ENCODE measurements at places on chromosomes 1 and 21.

DNA sequence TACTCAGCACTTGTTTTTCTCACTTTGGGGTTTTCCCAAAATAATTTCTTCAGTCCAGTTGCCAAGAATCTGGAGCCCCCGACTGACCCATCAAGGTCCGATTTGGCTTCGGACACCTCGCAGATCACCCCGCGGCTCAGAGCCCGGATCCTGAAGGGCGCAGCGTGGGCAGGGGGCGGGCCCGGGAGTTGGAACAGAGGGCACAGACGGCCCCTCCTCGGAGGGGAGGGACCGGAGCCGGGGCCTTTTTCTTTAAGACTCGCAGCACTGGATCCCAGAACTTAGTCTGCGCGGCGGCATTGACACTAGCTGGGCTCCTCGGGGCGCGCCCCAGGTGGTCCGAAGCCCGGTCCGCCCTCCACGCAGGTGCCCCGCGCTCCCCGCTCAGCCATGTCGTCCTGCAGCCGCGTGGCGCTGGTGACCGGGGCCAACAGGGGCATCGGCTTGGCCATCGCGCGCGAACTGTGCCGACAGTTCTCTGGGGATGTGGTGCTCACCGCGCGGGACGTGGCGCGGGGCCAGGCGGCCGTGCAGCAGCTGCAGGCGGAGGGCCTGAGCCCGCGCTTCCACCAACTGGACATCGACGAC lies at the start of gene CBR3:
Gene CBR3, plus strand, starts transcription at position 277 of the 588 bp plus-strand sequence. Its CDS starts 114 bp downstream, at position 391.
- DNase-seq, result peak; percentile 55

GRCh38 chr1:239608469-239608868 lies 222.1 kb downstream of the CHRM3 start:
- DNase-seq, result no peak

DNA sequence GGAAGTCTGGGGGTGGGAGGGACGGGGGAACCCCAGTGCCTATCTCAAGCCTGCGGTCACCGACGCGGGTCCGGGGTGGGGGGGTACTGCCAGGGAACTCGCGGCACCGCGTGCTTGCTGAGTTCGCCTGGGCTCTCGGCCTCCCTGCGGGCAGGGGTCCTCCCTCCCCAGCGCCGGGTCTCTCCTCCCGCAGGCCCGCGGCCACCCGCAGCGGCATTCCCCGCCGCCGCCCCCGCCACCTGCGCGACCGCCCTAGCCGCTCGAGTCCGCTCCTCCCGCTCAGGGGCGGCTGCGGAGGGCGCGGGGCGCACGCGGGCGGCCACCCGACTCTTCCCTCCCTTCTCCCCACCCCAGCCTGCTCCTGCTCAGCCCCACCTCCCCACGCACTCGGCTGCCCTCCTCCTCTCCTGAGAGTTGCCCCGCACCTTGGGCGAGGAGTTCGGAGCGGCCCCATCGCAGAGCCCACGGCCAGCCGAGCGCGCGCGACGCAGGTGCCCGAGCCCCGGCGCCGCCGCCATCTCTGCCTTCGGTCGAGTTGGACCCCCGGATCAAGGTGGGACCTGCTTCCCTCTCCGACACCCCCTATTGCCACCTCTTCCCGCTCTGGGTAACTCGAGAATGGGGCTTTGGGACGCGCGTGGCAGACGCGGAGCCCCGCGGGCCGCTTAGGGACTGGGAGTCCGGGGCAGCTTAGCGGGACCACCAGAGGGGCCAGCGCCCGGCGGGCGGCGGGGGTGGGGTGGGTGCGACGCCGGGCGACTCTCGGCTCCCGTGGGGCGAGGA lies 105.0 kb downstream of the LEPR start:
- no peak for DNase-seq

GRCh38 chr1:205065666-205066065 lies 18.6 kb downstream of the TMEM81 start:
- DNase-seq, result no peak

DNA sequence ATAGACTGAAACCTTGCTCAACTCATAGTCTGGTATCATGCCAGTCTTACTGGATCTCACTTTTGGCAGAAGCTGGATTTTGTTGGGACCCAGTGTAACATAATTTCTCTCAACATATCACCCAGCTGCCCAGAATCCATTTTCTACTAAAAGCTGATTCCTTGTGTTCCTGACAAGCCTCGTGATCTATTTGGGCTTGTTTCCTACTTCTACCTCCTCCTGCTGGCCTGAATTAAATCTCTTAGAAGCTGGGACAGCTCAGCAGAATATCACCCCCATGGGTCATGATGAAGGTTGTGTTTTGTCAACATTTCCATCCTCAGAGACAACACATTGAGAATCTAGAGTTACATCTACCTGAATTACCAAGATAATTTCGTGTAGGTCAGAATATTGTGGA lies 7.7 kb downstream of the GOLT1A start:
- no peak for DNase-seq

DNA sequence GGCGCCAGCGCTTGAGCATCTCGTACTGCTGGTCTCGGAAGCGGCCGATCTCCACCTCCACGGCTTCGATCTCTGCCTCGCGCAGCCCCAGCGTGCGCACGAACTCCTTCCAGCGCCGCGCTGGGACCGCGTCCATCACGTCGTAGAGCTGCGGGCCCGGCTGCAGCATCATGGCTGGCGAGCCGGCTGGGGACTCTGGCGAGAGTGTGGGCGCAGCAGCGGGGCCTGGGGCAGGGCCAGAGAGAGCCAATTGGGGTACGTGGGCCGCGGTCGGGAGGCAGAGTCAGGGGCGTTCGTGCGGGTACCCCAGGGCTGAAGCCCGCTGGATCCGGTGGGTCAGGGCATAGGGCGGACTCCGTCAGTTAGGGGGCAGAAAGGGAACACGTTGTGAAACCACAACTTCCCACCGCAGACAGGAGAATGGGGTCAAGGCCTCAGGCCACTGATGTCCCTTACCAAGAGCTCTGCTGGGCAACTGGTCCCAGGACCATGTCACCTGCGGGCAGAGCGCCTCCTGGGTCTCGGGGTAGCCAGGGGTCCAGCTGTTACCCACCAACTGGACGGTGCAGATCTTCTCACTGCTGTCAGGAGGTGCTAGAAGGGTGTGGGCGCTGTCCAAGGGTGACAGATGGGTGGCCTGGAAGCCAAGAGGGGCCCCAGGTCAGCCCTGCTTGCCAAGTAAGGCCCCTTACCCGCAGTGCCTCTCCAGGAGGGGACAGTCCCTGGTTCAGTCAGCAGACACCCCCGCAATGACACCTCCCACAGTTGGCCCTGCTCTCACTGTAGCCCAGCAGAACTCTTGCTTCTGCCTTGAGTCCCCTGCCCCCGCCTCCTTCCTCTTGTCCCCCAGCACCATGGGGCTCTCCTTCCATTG lies 4.2 kb downstream of the TNFRSF25 start:
- DNase-seq, result no peak

DNA sequence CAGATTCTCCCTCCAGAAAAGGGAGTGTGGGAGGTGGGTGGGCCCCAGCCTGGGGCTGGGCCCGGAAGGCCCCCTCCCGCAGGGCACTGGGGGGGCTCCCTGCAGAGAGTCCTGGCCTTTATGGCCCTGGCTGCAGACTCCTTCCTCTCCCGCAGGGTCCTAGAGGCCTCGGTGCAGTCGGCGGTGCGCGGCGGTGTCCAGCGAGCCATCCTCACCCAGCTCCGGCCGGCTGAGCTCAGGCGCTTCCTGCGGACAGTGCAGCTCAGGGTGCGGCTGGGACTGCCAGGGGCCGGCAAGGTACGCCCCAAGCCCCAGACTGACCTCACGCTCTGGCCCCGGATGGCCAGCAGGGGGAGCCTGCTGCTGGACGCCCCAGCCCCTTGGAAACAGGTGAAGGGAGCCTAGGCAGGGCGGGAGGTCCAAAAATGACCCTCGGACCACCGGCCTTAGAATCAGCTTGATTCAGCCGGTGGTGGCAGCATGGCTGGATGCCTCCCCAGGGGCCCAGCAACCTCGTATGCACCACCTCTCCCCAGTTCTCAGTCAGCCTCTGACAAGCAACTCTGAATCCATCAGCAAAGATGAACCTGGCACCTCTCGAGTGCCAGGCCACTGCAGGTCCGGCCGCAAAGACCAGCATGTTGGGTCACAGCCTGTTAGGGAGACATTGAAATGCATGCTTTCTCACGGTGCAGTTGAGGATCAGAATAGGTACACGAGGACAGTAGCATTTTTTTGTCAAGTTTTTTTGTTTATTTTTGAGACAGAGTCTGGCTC lies 20.6 kb downstream of the MTHFR start:
- peak; percentile 63 for DNase-seq

All from G401 (cell line).